H4 (cell line): ENCODE measurements at places on chromosomes 5 and 9. TPM values are rescaled to one million over a fixed set of nuclear protein-coding genes. Genes with fewer than 3 reads are reported as not detected.

- no peak for DNase-seq
Measured at GRCh38 chr5:160534125-160534524, 112.5 kb downstream of the PTTG1 start.

- no peak for DNase-seq
Measured at GRCh38 chr9:123654994-123655637, 274.8 kb downstream of the DENND1A start.

DNA sequence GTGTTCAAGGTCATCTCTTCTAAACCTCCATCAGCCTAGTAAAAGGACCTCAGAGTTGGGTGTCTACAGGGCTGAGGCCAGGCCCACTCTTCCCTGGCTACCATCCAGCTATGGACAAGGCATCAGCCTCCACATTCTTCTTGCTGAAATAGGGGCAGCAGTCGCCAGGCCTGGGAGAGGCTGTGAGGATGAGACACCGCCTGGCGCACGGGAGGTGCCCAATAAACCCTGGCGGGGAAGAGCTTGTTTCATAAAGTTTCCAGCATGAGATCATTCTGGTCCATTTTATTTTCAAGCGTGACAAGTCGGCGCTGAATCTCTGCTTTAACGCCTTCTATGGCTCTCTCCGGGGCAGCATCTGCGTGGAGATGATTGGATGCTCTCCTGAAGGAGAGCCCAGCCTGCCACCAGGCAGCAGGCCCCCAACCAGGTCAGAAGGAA is 153.4 kb downstream of the OLFM1 start:
- DNase-seq, result no peak

DNA sequence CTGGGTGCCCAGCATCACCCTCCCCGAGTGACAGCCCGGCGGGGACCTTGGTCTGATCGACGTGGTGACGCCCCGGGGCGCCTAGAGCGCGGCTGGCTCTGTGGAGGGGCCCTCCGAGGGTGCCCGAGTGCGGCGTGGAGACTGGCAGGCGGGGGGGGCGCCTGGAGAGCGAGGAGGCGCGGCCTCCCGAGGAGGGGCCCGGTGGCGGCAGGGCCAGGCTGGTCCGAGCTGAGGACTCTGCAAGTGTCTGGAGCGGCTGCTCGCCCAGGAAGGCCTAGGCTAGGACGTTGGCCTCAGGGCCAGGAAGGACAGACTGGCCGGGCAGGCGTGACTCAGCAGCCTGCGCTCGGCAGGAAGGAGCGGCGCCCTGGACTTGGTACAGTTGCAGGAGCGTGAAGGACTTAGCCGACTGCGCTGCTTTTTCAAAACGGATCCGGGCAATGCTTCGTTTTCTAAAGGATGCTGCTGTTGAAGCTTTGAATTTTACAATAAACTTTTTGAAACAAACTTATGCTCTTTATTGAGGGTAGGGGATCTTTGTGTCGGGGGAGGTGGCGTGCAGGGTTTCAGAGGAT is 1.3 kb downstream of the GADD45G start:
- DNase-seq, result peak; percentile 48

GRCh38 chr5:137498301-137498735 is 808 bp downstream of the SPOCK1 start:
- no peak for DNase-seq

- DNase-seq, result peak; percentile 72
Measured at GRCh38 chr5:103487218-103487617, 75.4 kb downstream of the NUDT12 start.

The DMRT2 gene
- total RNA-seq, result 0.08 and 0.77 TPM in 2 replicates
